EL (cell line): ENCODE measurements at places on chromosomes 7 and 10.

DNA sequence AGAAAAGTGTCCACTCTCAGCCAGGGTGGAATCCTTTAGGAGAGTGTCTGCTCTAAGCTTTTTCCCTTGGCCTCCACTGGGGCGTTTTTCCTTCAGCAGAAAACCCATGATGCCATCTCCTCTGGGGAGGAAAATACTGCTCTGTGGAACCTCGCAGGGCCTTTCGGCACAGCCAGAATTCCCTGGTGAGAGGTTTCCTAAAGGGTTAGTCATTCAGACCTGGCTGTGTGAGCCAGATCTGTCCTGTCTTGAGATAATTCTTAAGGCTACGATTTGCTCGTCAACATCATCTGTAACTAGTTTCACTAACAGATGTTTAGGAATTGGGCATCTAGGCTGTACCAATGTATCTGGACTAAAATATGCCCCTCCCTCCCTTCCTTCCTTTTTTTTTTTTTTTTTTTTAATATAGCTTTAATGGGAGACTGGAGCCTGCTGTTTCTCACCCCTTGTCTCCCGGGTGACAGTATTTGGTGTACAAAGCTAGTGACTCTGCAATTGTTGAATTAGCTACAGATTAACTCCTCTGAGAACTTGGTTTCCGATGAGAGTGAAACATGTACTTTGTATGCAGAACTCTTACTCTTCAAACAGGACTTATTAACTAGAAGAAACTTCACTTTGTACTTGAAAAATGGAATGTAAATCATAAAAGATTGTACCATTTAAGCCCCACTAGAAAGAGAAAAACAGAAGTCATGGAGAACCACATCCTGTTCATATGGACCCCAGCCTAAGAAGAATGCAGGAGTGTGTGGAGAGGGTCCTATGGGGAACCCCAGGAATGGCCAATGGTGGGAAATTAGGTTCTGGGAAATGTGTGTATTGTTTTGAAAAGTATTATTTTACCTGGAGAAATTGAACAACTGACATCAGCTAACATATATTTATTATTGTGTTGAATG lies 230.9 kb downstream of the CAMK1D start:
- DNase-seq, result no peak

GRCh38 chr7:33694006-33694405 lies 211.3 kb upstream of the BMPER start:
- no peak for DNase-seq

DNA sequence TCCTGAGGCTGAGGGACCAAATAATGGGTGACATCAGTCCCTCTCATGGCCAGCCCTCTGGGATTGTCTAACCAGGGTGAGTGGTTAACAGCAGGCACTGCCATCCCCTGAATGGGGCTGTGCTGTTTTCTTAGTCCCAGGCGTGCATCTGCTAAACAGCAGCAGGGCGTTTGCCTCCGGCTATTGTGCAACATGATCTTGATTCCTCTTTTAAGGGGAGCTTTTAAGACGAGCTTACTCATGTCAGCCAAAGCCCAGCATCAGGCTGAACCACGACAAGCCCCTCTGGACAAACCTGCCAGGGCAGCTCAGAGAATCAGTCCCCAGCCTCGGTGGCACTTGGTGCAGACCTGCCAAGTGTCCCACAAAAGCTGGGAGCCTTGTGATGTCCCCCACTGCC lies 16.2 kb upstream of the IGFBP3 start:
- DNase-seq, result peak; percentile 34

DNA sequence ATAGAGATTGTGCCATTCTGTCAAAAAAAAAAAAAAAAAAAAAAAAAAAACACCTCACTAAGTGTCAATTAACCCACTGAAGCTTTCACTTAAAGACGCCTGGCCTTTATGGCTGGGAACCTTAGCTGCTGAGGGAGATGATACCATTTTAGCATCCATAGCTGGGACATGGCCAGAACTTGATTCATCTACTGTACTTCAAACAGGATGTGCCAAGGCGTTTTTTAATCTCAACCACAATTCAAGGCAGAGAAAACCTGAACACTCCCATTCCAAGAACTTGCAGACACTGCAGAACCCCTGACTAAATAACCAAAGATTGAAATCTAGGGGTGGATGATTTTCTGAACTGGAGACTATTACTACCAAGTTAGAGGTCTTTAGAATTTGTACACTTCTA lies 996.6 kb downstream of the SORCS1 start:
- no peak for DNase-seq

DNA sequence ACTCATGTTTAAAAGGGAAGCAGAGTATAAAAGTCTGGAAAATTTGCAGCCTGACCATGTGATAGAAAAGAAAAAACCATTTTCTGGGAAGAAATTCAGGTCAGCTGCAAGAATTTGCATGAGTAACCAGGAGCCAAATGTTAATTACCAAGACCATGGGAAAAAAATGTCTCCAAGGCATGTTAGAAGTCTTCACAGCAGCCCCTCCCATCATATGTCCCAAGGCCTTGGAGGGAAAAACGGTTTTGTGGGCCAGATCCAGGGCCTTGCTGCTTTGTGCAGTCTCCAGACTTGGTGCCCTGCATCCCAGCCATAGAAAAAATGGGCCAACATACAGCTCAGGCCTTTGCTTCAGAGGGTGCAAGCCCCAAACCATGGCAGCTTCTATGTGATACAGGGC lies 1019.6 kb upstream of the SORCS1 start:
- no peak for DNase-seq

- DNase-seq, result no peak
Measured at GRCh38 chr10:99740260-99740659, 8.2 kb downstream of the CUTC start.

DNA sequence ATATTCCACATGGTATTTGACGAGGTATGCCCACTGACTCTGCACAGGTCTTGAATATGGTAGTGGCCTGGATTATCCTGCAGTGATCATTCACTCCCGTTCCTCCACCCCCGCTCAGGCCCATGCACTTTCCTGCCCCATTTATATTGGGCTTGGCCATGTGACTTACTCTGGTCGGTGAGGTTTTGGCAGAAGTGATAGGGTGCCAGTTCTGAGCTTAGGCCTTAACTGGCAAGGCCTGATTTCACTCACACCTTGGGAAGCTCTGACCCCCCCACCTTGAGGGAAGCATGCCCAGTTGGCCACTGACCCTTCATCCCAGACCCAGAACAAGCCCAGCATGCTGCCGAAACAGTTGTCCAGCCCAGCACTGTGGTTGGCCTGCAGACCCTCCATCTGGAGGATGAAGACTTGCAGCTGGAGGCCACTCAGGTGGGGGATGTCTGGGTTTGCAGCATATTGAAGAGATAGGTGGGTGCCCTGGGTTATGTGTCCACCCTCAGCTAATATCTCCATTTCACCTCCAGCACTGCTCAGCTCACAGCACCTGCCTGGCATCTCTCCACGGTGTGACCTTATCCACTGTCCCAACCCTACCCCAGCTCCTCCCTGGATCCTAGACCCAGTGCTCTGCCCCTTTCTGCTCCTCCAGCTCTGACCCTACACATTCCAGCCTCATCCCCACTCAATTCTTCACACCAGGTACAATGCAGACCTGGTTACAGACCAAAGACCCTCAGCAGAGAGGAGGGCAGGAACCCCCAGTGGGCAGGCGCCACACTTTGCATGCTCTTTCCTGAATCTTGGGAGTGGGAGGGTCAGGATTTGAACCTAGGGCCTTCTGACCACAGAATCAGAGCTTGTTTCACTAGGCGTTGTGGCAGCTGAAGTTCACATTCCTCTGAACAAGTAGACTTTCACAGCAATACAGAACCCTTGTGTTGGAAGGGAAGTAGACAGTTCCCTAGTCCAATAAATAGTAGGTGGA lies 138.1 kb upstream of the CHST15 start:
- no peak for DNase-seq

- DNase-seq, result no peak
Measured at GRCh38 chr7:7848246-7848645, 120.3 kb upstream of the GLCCI1 start.

DNA sequence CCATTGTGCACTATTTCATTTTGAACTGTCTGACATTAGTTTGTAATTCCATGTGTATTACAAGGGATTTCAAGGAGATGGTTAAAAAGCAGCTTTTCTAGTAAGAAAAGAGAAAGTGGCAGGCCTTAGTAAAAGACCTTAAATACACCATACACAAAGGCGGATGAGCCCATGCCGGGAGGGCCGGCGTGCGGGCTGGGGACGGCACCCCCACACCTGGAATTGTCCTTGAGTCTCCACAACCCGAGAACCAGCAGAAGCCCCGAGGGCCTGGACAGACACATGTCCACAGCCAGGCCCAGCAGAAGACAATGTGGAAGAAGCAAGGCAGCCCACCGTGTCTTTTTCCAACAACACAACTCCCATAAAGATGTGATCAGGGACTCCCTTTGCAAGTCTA lies 123.7 kb upstream of the TCERG1L start:
- no peak for DNase-seq

DNA sequence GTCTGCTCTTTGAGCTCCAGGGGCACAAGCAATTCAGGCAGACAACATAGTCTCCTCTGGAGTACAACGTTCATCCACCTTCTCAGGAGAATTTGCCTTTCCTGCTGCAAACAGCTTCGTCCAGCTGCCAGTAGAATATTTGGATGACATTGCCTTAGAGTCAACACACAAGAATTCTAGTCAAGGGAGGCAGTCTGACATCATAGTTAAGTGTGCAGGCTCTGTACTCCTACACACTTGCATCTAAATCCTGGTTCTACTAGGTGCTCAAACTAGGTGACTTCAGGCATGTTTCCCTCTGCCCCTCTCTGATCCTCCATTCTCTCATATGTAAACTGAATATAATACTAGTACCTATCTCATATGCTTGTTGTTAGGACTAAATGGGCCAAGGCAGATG lies 314.8 kb downstream of the HPSE2 start:
- no peak for DNase-seq

DNA sequence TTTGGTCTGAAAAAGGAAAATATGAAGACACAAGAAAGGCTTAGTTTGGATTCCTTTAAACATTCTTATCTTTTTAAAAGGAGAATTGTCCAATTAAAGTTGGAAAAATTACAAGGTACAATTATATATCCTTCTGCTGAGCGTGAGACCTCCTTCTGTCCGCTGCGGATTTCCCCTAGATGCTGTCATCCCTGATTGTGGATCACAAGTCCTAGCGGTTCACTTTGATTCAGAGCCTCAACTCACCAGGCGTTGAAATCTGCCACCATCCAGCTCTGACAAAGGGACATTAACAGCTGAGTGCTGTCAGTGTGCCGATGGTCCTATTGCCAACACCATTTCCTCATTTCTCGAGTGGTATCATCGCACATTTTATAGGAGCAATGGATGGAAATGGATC lies 73.1 kb upstream of the PTER start:
- DNase-seq, result no peak

GRCh38 chr7:43905209-43905946 lies 1.0 kb downstream of the URGCP start:
- peak; percentile 85 for DNase-seq

DNA sequence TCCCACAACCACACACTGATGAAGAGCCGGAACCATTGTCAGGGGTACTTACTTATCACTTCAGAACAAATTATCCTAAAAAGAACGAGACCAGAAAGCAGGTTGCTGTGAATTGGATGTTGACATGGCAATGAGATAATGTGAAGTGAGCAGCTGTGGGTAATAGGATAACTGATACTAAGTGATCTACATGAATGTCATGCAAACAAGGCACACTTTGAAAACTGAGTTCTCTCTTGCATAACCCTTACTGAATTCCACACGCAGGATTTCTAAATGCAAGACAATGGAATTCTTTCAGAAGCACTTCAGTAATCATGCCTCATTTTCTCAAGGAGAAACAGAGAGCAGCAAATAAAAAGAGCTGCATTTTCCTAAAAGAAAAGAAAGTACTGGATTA lies 242.5 kb upstream of the TMEM229A start:
- no peak for DNase-seq

DNA sequence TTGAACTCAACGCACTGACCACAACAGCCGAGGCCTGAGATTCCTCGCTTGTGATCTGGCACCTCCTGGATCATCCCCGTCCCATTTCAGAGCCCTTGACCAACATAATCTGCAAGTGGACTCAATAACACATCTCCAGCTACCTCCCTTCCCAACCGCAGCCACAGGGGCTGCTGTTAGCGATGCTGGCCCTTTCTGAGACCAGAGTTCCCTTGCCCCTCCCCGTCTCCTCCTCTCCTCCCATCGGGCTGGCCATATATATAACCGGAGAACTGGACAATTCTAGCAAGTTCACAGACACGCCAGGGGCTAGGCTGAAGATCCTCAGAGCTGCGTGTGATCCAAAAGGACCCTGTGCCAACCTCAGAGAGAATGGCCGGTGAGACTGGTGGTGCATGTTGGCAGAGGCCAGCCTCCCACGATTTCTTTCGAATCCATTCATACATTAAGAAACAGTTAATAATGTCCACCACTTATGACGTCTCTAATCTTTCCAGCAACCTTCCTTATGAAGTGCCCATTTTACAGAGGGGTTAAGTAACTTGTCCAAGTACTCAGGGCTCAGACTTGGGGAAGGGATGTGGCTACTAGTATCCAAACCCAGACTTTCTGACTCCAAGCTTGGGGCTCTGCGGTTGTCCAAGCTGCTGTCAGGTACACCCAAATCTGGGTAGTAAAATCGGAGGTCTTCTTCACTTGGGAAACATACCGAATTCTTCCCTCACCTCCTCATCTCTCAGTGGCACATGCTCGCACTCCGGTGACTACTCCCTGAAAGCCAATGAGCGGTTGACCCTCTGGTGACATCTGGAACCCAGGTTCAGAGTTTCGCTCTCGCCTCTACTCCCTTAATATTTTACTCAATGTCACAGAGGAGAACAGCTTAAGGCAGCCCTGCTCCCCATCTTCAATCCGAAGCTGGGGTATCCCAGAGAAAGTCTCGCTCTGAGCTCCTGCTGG lies 11.2 kb upstream of the FEZF1 start:
- DNase-seq, result no peak

GRCh38 chr10:122232769-122233168 lies 38.3 kb upstream of the BTBD16 start:
- no peak for DNase-seq

DNA sequence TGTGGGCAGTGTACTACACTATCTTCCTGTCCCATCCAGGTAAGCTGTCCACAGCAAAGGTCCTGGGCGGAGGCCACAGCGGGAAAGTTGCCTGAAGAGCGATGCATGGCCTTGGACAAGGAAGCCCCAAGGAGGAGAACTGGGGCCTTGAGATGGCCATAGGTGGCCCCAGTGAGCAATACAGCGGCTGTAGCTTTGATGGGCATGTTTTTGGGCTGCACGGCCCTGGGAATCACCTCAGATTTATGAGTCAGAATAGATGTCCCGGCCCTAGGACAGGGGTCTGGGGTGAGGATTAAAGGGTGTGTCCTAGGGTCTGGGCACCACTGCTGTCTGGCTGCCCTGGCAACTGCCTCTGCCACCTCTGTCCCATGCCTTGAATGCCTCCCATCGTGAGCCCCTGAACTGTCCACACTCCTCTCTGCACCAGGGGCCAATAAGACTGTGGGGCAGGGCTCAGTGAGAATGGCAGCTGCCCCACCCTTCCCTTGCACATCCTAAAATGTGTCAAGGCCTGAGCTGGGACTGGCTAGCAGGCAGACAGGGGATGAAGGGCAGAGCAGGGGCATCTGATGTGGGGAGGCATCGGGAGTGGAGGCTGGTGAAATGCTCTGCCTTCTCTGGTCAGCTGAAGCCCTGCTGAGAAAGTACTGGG lies 9.4 kb upstream of the IRF5 start:
- no peak for DNase-seq
